ENCODE measurements at places on chromosomes 11 and 22.

DNA sequence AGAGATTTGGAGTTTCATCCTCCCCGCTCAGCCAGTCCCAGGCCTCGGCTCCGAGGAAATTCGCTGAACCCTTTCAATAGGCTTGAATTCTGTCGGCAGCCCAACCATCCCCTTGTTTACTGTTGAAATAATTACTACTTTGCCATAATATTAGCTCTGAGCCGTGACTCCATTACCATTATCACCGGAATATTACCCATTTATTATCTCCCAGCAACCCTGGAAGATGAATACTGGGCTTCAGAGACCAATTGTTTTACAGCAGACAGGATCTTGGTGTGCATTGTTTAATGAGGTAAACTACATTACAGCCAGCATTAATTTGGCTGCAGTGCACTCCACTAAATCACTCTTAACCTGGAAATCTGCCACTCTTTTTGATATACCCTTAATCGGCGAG lies 867.4 kb downstream of the NTM start:
- no peak for DNase-seq

- DNase-seq, result peak; percentile 60
Measured at GRCh38 chr11:13354335-13354734, 76.7 kb downstream of the BMAL1 start.

DNA sequence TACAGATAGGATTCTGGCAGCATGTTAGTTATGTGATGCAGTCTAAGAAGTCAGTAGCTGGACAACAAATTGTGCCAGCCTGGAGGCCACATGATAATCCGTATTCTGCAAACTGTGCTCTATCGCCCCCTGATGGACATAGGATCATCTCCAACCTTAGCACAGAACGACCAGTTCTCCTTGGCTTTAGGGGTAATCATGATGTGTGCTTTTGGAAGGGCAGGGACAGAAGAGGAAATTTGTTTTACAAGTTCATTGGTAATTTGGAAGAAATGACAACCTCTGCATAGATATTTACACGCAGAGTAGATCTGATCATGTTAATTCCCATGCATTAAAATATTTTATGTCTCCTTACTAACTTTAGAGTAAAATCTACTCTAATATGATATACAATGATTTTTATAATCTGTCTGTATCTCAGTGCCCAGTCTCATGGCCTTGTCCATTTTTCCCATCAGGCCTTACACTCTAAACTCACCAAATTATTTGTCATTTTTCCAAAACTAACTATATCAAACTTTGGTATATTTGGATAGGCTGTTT lies 12.1 kb downstream of the OR10D3 start:
- peak; percentile 88 for DNase-seq

- no peak for DNase-seq
Measured at GRCh38 chr11:88806410-88806809, 259.4 kb downstream of the GRM5 start.

GRCh38 chr22:37519268-37520195 lies at the start of gene CARD10:
TSS of gene CARD10 (minus strand) at chr22:37519415. CDS start at chr22:37519200, 215 bp downstream.
- no peak for DNase-seq

GRCh38 chr11:12110714-12111548 lies 541 bp downstream of the MICAL2 start:
- DNase-seq, result peak; percentile 50

DNA sequence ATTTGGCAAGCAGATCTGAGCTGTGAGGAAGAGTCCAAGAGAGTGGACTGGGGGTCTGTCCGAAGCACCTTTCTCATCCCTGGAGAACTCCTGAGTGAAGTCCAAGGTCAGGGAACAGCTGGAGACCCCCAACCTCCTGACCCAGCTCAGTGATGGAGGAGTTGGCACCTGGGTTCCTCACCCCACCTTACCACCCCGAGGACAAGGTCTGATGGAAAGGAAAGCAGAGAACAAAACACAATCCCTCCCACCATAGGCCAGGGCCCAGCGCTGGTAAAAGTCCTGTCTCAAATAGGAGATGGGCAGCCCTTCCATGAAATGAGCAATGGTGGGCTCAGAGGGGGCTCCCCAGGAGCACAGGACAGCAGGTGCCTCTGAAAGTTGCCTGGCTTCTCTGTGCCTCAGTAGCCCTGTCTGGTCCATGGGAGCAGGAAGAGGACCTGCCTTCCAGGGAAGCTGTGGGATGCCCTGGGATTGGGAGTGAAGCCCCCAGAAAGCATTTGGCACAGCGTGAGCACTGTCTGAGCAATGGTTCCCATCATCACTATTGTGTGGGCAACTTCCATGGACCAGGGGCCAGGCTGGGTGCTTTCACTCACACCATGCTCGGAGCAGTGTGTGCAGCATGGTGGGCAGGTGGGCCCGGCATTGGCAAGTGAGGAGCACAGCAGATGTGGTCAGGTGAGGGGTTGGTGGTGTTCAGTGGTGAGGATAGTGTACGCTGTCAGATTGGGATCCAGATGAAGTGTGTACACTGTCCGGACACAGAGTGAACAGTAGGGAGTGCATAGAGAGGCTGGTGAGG lies 7.5 kb downstream of the TRIM29 start:
- no peak for DNase-seq
